ENCODE measurements at places on chromosomes 6 and 20.

GRCh38 chr6:130382872-130383490 is 17.2 kb downstream of the TMEM200A start:
- H3K27ac ChIP-seq = no peak overlapping the region
- DNase-seq = no peak
- no peaks in the 10 kb centered on the region for H3K27me3 ChIP-seq
- no peaks in the 10 kb centered on the region for H3K36me3 ChIP-seq

DNA sequence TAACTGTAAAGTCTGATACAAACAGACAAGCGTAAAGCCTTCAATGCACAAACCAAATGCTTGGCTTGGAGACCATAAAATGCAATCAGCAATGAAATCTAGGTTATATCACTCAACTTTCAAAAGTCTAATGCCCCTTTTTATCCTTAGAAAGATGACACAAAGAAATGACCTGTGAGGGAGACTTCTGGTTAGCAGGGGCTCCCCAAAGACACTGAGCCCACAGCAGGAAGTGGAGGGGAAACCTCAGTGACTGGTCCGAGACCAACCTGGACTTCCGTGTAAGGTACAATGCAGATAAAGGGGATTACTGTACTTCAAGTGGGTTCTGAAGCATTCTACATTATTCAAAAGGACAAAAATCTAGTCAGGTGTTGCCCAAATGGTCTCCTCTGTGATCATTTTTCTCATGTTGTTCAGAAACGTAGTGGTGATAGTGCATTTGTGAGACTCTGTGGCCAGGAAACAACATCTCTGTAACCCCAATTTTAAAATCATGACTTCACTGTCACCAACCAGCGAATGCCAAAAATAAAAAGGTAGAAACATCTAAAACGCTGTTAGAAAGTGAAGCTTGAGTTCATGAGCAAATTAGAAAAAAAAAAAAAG is 88.2 kb downstream of the HIVEP2 start:
- DNase-seq = no peak
- H3K27ac ChIP-seq = no peak overlapping the region
- no peaks in the 10 kb centered on the region for H3K27me3 ChIP-seq

GRCh38 chr6:106220485-106220884 is 105.1 kb downstream of the ATG5 start:
- no peaks in the 10 kb centered on the region for H3K36me3 ChIP-seq
- H3K4me3 ChIP-seq = no peak overlapping the region
- DNase-seq = no peak
- H3K4me1 ChIP-seq = no peaks in the 10 kb centered on the region

DNA sequence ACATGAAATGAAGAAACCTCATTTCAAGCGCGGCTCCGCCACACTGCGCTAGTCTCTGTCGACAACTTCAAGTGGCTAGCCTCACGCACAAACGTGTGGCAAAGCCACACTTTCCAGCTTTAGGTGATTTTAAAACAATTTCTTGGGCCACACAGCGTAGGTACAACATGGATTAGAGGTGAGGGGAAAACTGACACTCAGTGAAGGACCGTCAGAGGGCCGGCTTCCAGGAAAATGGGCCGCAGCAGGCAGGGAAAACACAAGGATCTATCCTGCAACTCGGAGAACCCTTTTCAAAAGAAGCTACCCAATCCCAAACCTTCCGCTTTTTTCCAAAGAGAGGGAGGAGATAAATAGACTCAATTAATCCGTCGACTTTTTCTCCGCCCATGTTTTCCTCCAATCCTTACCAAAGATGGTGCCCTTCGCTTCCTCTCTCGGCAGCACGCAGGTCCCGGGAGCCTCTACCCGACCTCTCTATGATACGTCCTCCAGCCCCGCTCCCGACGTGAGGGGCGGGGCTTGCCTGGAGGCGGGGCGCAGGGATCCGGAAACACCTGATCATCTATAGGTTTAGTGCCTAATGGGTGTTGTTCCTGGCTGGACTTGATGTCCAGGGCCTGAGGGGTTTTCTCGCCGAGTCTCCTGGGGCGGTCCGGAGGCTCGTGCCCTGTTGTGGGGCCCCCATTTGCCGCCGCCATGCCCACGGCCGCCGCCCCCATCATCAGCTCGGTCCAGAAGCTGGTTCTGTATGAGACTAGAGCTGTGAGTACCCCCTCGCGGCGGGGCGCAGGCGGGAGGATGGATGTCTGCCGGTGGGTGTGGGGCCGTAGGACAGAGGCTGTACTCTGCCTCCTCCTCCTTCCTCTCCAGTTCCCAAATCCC is at the start of the genes AK9 and FIG4:
Gene AK9, minus strand, starts transcription at position 466 of the 885 bp plus-strand sequence. CDS start 15,457 bp downstream, outside the sequence.
Gene FIG4, plus strand, starts transcription at position 560 of the 885 bp plus-strand sequence. Its CDS starts 140 bp downstream, at position 700.
- H3K27me3 ChIP-seq = 0 out of 2 replicates have a peak, but pooled peaks cover 7% of the 10 kb centered on the region
- H3K36me3 ChIP-seq = no peaks in the 10 kb centered on the region
- peak; percentile 84 for DNase-seq
- H3K4me1 ChIP-seq = peaks cover 3% of the 10 kb centered on the region

GRCh38 chr6:167811040-167811439 is 15.7 kb upstream of the AFDN start:
- DNase-seq = no peak
- no peak overlapping the region for H3K4me3 ChIP-seq
- H3K27me3 ChIP-seq = no peaks in the 10 kb centered on the region

- H3K4me1 ChIP-seq = no peaks in the 10 kb centered on the region
- no peak overlapping the region for H3K4me3 ChIP-seq
- H3K27ac ChIP-seq = no peak overlapping the region
- peaks cover 3% of the 10 kb centered on the region for H3K36me3 ChIP-seq
Measured at GRCh38 chr6:35280903-35281302, 16.7 kb upstream of the DEF6 start.

DNA sequence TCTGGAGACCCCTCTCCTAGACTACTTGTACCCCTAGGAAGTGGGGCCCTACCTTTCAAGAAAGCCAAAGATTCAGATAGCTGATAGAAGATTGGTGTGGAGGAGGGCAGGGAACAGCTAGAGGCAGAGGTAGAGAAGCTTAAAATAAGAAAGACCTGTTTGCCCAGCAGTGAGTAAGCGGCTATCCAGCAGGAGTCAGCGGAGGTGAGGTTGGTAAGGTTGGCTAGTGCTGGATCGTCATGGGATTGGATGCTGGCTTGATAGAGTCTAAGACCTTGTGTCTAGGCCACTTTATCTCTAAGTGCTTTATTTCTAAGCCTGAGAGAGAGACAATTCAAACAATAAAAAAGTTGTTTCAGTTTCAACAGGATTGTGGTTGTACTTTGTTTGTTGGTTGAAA is 19.1 kb downstream of the ANKS1A start:
- no peak for DNase-seq
- no peaks in the 10 kb centered on the region for H3K27me3 ChIP-seq

DNA sequence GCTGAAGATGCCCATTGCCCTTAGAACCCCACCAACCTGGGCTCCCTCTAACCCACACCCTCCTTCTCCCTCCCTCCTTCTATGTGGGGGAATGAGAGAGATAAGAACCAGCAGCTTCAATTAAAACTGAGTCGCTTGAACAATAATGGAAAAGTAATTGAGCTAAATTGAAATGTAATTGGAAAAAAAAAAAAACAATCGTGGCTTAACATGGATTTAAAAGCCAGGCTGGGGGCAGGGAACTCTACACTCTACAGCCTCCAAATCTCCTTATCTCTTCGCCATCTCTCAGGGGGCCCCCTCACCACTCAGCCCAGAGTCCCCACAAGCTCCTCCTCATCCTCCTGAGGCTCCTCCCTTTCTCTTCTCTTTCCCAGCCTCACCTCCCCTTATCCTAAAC is 83.2 kb downstream of the MDGA1 start:
- DNase-seq = no peak
- H3K27ac ChIP-seq = no peak overlapping the region
- no peaks in the 10 kb centered on the region for H3K36me3 ChIP-seq
- no peak overlapping the region for H3K4me3 ChIP-seq
- no peaks in the 10 kb centered on the region for H3K27me3 ChIP-seq
- H3K4me1 ChIP-seq = peaks cover 53% of the 10 kb centered on the region

DNA sequence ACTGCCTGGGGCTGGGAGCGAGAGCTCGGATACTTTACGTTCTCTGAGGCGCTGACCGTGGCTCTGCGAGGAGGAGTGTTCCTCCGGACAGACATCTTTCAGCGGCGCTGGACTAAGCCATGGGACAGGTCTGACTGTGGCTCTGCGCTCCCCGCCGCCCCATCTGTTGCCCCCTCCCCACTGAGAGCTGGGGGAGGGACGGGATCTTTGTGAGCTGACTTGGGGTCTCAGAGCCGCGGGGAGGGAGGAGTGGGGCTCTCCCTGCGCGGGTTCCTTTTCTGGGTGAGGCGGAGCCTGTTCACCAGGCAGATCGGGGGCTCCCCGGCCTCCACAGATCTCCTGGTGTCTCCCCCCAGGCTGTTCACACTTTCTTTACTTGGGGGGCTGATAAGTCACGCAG is 11.3 kb upstream of the GATA5 start:
- H3K4me1 ChIP-seq = peaks cover 8% of the 10 kb centered on the region
- no peaks in the 10 kb centered on the region for H3K36me3 ChIP-seq
- no peak overlapping the region for H3K27ac ChIP-seq

GRCh38 chr6:166197361-166197760 is 29.7 kb upstream of the TBXT start:
- H3K27ac ChIP-seq = no peak overlapping the region
- H3K36me3 ChIP-seq = no peaks in the 10 kb centered on the region
- peaks cover 3% of the 10 kb centered on the region for H3K27me3 ChIP-seq
- H3K4me3 ChIP-seq = no peak overlapping the region
- no peaks in the 10 kb centered on the region for H3K4me1 ChIP-seq

DNA sequence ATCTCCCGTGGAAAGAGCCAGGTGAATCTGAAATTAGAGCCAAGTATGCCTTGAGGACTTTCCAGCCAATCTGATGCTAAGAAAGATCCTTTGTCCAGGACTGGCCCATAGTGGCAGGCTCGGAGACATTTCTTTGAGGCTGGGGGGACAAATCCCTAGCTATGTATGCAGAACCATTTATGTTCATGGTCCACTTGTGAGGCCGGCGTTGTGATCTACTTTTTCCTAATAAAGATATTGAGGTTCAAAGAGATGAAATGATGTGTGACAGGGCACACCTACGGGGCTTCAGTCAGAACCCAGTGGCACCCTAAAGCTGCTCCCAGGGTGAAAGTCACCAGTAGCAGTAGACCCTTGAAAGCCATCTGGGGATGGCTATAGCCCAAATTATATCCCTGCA is 120.3 kb upstream of the MAFB start:
- no peaks in the 10 kb centered on the region for H3K36me3 ChIP-seq
- H3K4me1 ChIP-seq = peaks cover 10% of the 10 kb centered on the region
- no peak overlapping the region for H3K27ac ChIP-seq
- H3K4me3 ChIP-seq = no peak overlapping the region
- H3K27me3 ChIP-seq = peaks cover 34% of the 10 kb centered on the region

- H3K27ac ChIP-seq = no peak overlapping the region
- no peak for DNase-seq
- no peaks in the 10 kb centered on the region for H3K27me3 ChIP-seq
- no peaks in the 10 kb centered on the region for H3K4me1 ChIP-seq
Measured at GRCh38 chr6:69881322-69882151, 15.2 kb downstream of the COL19A1 start.

DNA sequence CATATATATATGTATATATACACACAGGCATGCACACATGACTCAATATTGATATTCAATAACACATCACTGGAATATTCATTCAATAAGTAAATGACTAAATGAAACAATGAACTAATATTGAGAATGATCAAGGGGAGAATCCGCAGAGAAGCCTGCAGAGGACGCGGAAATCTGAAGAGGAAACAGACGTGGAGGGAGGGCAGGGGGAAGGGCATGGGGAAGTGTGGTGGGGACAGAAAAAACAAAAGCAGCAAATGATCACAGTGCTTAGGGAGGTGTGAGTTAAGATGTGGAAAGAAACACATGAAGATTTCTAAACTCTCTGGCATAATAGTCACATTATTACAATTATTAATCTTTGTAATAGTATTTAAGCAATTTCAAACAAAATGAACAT is 14.5 kb downstream of the PERP start:
- no peak overlapping the region for H3K27ac ChIP-seq
- DNase-seq = no peak
- no peak overlapping the region for H3K4me3 ChIP-seq
- peaks cover 2% of the 10 kb centered on the region for H3K36me3 ChIP-seq

DNA sequence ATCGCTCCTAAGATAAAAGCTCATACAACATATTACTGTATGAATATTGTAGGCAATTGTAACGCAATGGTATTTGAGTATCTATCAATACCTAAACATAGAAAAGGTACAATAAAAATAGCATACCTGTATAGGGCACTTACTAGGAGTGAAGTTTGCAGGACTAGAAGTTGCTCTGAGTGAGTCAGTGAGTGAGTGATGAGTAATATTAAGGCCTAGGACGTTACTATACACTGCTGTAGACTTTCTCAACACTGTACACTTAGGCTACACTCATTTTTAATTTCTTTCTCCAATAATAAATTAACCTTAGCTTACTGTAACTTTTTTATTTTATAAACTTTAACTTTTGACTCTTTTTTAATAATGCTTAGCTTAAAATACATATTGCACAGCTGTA is 546.9 kb downstream of the HACE1 start:
- H3K4me1 ChIP-seq = no peaks in the 10 kb centered on the region
- no peaks in the 10 kb centered on the region for H3K27me3 ChIP-seq
- no peak for DNase-seq
- H3K36me3 ChIP-seq = no peaks in the 10 kb centered on the region
- H3K4me3 ChIP-seq = no peak overlapping the region

DNA sequence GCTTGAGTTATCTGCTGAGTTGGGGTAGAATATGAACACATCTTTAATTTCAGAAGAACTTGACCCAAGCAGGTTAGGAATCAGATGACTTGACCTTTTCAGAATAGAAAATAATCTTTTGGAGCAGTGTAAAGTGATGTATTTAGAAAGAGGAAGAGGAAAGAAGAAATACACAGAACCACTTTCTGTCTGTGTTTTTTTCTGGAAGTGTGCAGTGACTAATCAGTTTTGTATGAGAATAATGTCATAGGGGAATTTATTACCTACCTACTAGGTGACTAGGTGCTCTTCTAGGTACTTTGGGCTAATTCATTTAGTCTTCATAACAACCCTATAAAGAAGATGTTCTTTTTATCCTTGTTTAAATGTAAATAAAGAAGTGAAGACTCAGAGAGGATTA is 3.0 kb downstream of the PPP1R14C start:
- H3K36me3 ChIP-seq = no peaks in the 10 kb centered on the region
- peaks cover 15% of the 10 kb centered on the region for H3K4me1 ChIP-seq
- no peaks in the 10 kb centered on the region for H3K27me3 ChIP-seq
- DNase-seq = no peak
- H3K4me3 ChIP-seq = peak overlapping the region; percentile 1
- H3K27ac ChIP-seq = no peak overlapping the region

- H3K27me3 ChIP-seq = no peaks in the 10 kb centered on the region
- H3K4me3 ChIP-seq = no peak overlapping the region
- H3K4me1 ChIP-seq = 0 out of 2 replicates have a peak, but pooled peaks cover 3% of the 10 kb centered on the region
Measured at GRCh38 chr6:157194643-157195042, 128.7 kb downstream of the TMEM242 start.

DNA sequence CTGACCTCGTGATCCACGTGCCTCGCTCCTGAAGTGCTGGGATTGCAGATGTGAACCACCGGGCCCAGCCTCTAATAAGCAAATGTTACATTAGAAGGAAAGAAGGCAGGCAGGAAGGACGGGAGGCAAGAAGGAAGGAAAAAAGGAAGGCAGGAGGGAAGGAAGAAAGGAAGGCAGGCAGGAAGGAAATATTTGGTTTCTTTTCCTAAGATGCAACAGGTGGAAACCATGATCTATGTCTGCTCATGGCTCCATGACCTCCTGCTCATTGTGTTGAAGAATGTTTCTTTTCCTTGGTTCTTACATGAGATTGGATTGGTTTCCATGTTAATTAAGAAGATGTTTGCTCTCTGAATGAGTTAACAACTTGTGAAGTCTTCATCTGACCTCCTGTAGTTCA is 91.8 kb upstream of the SNX9 start:
- H3K36me3 ChIP-seq = no peaks in the 10 kb centered on the region
- no peak overlapping the region for H3K27ac ChIP-seq
- no peak for DNase-seq
- H3K27me3 ChIP-seq = no peaks in the 10 kb centered on the region

GRCh38 chr6:25922301-25922700 is 8.2 kb downstream of the SLC17A2 start:
- no peak for DNase-seq
- no peaks in the 10 kb centered on the region for H3K4me1 ChIP-seq
- H3K27ac ChIP-seq = no peak overlapping the region
- no peak overlapping the region for H3K4me3 ChIP-seq
- no peaks in the 10 kb centered on the region for H3K27me3 ChIP-seq

All from HCT116 (cell line).